ENCODE measurements at places on chromosomes 5 and 9. TPM values are rescaled to one million over a fixed set of nuclear protein-coding genes. Genes with fewer than 3 reads are reported as not detected.

The PCDHB10 gene
- total RNA-seq = 1.7 TPM

The CSF1R gene
- 0.20 TPM for total RNA-seq

The F2RL2 gene
- not detected for total RNA-seq

The ENTREP1 gene
- total RNA-seq = 21.1 TPM

The RASEF gene
- total RNA-seq = 6.5 TPM

The DOCK2 gene
- 4.6 TPM for total RNA-seq

The TUSC1 gene
- 6.0 TPM for total RNA-seq

The IL7R gene
- 0.57 TPM for total RNA-seq

DNA sequence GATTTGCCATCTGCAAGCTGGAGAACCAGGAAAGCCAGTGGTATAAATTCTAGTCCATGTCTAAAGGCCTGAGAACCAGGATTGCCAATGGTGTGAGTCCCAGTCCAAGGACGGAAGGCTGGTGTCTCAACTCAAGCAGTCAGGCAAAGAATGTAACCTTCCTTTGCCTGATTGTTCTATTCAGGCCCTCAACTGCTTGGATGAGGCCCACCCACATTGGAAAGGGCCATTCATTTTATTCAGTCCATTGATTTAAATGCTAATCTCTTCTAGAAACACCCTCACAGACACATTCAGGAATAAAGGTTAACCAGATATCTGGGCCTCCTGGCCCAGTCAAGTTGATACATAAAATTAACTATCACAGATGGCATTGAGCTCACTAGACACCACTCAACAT, 427.8 kb downstream of the ZNF608 start:
- DNase-seq = no peak

DNA sequence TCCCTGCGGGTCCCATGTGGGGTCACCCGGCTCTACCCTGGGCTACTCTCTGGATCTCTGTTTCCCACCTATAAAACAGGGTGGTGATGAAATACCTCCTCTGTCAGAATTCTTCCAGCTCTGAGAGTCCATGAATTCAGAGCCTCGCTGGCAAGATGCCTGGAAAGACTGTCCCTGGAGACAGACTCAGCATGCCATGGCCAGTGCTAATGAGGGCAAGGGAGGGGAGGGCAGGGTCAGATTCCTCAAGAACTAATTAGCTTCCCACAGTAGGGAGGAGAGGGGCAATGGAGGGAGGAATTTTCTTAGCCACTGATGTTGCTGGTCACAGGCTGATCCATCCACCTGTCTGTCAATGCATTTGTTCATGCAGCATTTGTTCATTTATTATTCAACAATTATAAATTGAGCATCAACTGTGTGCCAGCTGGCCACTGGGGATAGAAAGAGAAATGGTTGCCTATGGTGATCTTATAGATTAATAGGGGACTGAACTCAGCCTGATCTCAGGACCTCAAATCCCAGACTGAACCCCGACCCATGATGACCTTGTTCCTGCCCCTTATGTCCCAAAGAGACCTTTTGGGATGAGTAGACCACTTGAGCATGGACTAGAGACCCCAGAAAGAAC, 4.7 kb downstream of the SYNPO start:
- DNase-seq = no peak

- DNase-seq = no peak
Measured at GRCh38 chr5:102511666-102512065, 12.9 kb upstream of the SLCO6A1 start.

- no peak for DNase-seq
Measured at GRCh38 chr9:134059188-134059641, 8.6 kb downstream of the BRD3 start.

GRCh38 chr9:38162332-38163211, 93.5 kb upstream of the SHB start:
- DNase-seq = no peak

DNA sequence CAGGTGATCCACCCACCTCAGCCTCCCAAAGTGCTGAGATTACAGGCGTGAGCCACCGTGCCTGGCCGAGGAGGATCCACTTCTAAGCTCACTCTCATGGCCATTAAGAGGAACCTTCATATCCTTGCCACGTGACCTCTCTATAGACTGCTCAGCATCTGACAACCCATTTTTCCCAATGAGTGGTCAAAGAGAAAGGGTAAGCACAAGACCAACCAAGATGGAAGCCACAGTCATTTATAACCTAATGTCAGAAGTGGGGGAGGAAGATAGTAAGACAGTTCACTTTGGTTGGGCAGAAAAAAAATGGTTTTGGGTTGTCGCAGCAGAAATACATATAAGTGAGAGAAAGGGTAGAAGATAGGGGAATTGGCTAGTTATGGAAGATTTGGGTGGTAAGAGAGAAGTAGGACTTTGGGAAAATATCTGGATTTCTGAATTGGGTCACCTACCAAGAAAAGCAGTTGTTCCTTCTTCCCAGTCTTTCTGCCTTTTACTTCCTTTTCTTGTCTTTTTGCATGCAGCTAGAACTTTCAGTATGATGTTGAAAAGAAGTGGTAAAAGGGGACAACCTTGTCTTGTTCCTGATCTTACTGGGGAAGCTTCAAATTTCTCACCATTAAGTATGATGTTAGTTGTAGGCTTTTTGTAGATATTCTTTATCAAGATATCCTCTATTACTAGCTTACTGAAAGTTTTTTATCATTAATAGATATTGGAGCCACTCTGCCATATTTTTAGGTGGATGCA, 15.6 kb downstream of the SNX2 start:
- DNase-seq = no peak

DNA sequence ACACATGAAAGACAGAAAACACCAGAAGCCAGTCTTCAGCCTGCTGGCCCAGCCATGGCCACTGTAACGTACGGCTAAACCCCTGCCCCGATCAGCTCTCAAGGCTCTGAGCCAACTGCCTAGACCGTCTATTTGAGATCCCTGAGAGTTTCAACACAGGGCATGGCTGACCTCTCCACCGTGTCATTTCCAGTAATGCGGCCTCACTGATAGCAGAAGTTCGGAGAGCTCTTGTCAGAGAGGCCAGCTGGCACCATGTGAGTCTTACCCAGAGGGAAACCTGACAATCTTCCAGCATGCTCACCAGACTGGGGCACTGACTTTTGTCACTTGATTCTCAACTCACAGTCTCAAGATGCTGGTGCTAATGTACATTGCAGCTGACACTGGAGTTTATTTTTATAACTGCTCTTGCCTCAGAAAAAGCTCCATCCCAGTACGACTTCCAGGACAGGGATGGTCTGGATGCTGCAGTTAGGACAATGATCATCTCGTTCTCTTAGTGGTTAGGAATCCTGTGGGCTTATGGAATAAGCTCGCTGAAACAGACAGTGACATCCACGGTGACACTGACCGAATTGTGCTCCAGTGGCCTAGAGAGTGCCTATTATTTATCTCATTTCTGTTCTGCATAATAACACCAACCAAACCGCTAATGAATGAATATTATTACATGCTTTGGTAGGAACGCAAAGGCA, 372.7 kb downstream of the ICE1 start:
- no peak for DNase-seq

- peak; percentile 7 for DNase-seq
Measured at GRCh38 chr5:180640861-180641565, 8.4 kb downstream of the FLT4 start.

- no peak for DNase-seq
Measured at GRCh38 chr9:3827175-3827574, 301.4 kb upstream of the RFX3 start.

DNA sequence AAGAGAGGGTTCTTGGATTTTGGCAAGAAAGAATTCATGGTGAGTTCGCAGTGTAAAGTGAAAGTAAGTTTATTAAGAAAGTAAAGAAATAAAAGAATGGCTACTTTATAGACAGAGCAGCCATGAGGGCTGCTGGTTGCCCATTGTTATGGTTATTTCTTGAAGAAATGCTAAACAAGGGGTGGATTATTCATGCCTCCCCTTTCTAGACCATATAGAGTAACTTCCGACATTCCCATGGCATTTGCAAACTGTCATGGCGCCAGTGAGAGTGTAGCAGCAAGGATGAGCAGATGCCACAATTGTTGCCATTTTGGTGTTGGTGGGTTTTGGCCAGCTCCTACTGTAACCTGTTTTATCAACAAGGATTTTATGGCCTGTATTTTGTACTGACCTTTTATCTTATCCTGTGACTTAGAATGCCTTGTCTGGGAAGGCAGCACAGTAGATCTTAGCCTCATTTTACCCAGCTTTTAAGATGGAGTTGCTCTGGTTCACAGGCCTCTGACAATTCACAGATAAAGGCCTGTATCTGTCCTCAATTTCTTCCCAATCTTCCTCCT, 1026.1 kb upstream of the DMAC1 start:
- no peak for DNase-seq

DNA sequence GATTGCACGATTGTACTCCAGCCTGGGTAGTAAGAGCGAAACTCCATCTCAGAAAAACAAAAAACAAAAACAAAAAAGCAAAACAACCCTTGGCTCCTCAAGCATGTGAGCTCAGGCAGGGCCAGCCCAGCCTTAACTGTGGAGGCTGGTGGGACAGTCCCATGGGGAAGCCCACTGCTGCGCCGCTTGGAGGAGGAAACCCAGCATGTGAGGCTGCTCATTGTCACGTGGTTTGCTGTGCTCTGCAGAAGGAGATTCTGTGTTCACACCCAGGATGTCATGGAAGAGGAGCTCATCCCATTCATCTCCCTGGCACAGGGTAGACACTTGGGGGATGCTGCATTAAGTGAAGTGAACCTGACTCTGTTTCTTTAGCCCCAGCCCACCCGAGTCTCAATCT, 4.0 kb downstream of the ZBED3 start:
- DNase-seq = no peak

DNA sequence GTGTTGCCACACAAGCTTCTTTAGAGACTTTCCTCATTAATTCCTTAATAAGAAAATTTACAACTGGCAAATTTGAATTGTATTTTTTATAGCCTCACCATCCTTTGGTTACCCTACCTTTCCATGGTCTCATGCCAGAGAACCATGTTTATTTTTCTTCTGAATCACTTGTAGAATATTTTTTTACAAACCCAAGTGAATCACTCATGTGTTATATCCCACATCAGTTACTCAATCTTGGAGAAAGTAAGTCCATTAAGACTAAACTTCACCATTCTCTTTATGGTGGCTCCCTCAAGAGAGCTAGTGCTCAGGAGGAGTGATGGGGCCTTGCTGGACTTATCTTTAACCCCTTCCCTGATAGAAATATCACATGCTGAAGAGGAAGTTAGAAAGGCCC, 128.9 kb downstream of the SUSD1 start:
- no peak for DNase-seq
